ENCODE measurements at places on chromosomes 5 and 9. TPM values are rescaled to one million over a fixed set of nuclear protein-coding genes. Genes with fewer than 3 reads are reported as not detected.
A peak's percentile ranks its signal among the peaks of the same experiment; 100 is the strongest.

DNA sequence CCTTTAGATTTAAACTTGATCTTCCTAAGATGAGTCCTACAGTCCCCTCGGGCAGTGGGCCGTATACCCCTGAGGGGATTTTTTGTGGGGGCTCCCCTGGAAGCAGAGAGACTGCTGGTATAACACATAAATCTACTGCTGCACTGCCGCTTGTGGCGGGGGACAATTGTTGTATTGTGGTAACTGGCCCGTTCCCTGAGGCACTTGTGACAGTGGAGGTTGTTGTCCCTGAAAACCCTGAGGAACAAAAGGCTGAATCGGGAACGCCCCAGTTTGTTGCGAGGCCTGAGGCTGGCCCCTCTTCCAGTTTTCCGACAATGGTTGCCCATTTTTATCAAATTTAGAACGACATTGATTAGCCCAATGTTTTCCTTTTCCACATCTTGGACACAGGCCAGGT lies 4.7 kb upstream of the TMEM141 start:
- H3K4me1 ChIP-seq, result peaks cover 5% of the 10 kb centered on the region
- H3K27ac ChIP-seq, result no peak overlapping the region
- no peaks in the 10 kb centered on the region for H3K27me3 ChIP-seq
- no peak for DNase-seq
- H3K4me3 ChIP-seq, result no peak overlapping the region

- H3K27ac ChIP-seq, result no peak overlapping the region
- H3K36me3 ChIP-seq, result no peaks in the 10 kb centered on the region
- no peak for DNase-seq
- H3K4me1 ChIP-seq, result no peaks in the 10 kb centered on the region
- no peaks in the 10 kb centered on the region for H3K27me3 ChIP-seq
Measured at GRCh38 chr5:95219411-95219810, 65.5 kb downstream of the MCTP1 start.

DNA sequence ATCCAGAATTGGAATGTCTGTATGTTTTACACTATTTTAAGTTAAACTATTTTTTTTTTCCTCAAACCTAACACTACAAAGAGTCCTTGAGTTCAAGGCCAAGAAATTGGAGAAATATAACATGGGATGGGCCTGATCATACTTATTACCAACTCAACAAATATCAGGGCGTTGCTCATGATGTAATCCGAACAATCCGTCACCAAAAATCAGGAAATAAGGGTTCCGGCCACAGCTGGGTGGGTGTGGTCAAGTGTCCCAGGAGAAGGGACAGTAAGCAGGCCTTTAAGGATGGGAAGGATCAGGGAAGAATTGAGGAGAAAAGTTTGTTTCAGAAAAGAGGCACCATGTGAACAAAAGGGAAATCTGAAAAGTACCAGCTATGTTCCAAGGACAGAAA lies 29.8 kb downstream of the MED27 start:
- no peaks in the 10 kb centered on the region for H3K36me3 ChIP-seq
- H3K4me1 ChIP-seq, result peaks cover 5% of the 10 kb centered on the region
- no peaks in the 10 kb centered on the region for H3K27me3 ChIP-seq
- H3K27ac ChIP-seq, result no peak overlapping the region
- DNase-seq, result no peak

DNA sequence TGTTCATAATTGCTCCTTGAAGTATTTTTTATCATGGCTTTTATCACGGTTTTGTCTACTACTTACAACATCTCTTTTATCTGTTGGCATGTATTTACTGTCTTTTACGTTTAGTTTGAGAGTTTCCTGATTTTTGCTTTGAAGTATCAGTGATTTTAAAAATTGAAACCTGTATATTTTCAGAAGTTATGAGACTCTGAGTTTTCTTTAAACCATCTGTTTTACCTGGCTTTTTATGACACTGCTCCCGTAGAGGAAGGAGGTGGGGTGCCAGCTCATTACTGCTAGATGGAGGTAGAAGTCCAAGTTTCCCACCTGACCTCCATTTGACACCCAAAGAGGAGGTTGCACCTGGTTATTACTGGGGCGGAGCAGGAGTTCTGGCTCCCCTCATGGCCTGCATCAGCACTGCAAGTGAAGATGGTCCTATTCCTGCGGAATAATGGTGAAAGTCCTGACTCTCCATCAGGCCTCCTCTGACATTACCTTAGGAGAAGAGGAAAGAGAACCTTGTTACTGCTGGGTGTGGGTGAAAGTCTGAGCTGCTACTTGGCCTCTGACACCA lies 10.0 kb upstream of the ZNF131 start:
- H3K4me3 ChIP-seq, result no peak overlapping the region
- H3K4me1 ChIP-seq, result no peaks in the 10 kb centered on the region
- no peaks in the 10 kb centered on the region for H3K36me3 ChIP-seq
- H3K27me3 ChIP-seq, result no peaks in the 10 kb centered on the region

DNA sequence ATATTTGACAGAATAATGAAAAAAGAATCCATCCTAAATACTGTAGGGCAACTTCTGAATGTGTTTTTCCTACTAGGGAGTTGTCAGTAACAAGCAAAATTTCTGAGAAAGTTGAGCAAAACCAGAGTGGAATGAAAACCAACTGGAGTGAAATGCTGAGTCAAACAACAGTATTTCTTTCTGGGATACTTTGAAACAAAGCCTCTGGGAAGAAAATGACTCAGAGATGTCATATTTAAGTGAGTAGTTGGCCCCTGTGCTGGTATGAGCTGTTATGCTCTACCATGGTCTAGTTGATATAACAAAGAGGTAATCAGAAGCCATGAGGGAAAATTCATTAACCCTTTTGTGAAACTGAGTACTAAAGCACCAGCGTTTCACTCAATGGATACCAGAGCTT lies 372.1 kb upstream of the C9orf72 start:
- no peaks in the 10 kb centered on the region for H3K36me3 ChIP-seq
- H3K4me1 ChIP-seq, result no peaks in the 10 kb centered on the region
- no peak overlapping the region for H3K27ac ChIP-seq
- no peak for DNase-seq
- H3K27me3 ChIP-seq, result no peaks in the 10 kb centered on the region

- H3K4me3 ChIP-seq, result no peak overlapping the region
- H3K27me3 ChIP-seq, result no peaks in the 10 kb centered on the region
- H3K36me3 ChIP-seq, result no peaks in the 10 kb centered on the region
- peaks cover 71% of the 10 kb centered on the region for H3K4me1 ChIP-seq
Measured at GRCh38 chr9:113545068-113545467, 81.5 kb downstream of the RGS3 start.

GRCh38 chr5:149118463-149118862 lies 22.8 kb upstream of the ABLIM3 start:
- H3K4me3 ChIP-seq, result no peak overlapping the region
- DNase-seq, result no peak
- no peak overlapping the region for H3K27ac ChIP-seq
- no peaks in the 10 kb centered on the region for H3K36me3 ChIP-seq

DNA sequence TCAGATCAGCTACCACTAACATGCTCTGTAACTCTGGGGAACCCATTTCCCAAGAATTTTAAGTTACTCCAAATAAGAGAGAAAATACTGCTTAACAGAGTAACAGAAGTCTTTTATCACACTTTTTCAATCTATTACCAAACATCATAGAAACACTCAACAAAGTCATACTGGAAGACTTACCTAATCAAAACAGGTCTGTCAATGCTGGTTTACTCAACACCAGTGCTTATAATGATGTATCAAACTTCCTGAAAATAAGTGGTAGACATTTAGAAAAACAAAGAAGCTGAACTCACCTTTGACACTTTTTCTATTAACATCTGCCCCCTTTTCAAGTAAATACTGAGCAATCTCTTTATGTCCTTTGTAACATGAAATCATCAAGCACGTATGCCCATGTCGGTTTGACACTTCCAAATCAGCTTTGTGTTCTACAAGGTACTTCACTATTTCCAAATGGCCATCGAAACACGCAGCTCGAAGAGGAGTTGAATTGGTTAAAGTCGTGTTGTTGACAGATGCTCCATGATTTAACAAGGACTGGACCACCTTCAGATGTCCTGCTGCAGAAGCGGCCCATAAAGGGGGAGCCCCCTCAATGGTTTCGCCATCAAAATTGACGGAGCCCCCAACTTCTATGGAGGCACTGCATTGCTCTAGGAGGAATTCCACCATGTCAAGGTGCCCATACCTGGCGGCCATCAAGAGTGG lies 1.8 kb downstream of the FEM1C start:
- DNase-seq, result no peak
- peaks cover 14% of the 10 kb centered on the region for H3K36me3 ChIP-seq
- no peak overlapping the region for H3K4me3 ChIP-seq
- peaks cover 18% of the 10 kb centered on the region for H3K4me1 ChIP-seq
- no peaks in the 10 kb centered on the region for H3K27me3 ChIP-seq
- H3K27ac ChIP-seq, result peak overlapping the region; percentile 11

GRCh38 chr5:40796487-40796889 lies 1.7 kb downstream of the PRKAA1 start:
- H3K36me3 ChIP-seq, result no peaks in the 10 kb centered on the region
- no peak for DNase-seq
- peak overlapping the region; percentile 99 for H3K4me3 ChIP-seq
- H3K27me3 ChIP-seq, result no peaks in the 10 kb centered on the region
- no peak overlapping the region for H3K27ac ChIP-seq

- no peak overlapping the region for H3K4me3 ChIP-seq
- H3K36me3 ChIP-seq, result no peaks in the 10 kb centered on the region
- H3K27me3 ChIP-seq, result no peaks in the 10 kb centered on the region
- no peak overlapping the region for H3K27ac ChIP-seq
- H3K4me1 ChIP-seq, result peaks cover 9% of the 10 kb centered on the region
- no peak for DNase-seq
Measured at GRCh38 chr5:93092349-93093105, 488.5 kb downstream of the NR2F1-AS1 start.

GRCh38 chr5:179223961-179224360 lies 121.3 kb downstream of the ADAMTS2 start:
- H3K4me3 ChIP-seq, result no peak overlapping the region
- no peak for DNase-seq

GRCh38 chr9:135301271-135302263 lies 178.0 kb upstream of the PPP1R26 start:
- no peak overlapping the region for H3K27ac ChIP-seq
- H3K4me3 ChIP-seq, result no peak overlapping the region
- H3K36me3 ChIP-seq, result no peaks in the 10 kb centered on the region
- no peaks in the 10 kb centered on the region for H3K4me1 ChIP-seq

DNA sequence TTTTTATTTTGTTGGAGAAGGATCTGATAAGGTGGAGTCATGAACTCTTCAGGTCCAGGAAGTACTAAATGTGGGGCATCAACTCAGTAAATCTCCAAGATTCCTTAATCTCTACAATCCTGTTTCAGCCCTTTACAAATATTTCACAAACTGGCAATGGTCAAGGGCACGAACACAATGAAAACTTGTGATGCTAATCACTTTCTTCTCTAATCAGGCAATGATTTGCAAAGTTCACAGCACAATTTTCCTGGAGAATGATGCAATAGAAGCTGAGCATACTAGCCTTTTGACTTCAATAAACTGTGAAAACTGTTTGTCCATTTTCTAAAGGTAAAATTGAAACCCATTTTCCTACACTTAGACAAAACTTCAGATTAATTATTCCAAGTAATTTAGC lies 16.9 kb downstream of the GDF9 start:
- H3K4me3 ChIP-seq, result no peak overlapping the region
- no peak overlapping the region for H3K27ac ChIP-seq
- H3K27me3 ChIP-seq, result no peaks in the 10 kb centered on the region
- no peaks in the 10 kb centered on the region for H3K4me1 ChIP-seq
- DNase-seq, result no peak

- H3K27ac ChIP-seq, result no peak overlapping the region
- no peaks in the 10 kb centered on the region for H3K36me3 ChIP-seq
- no peaks in the 10 kb centered on the region for H3K27me3 ChIP-seq
- H3K4me1 ChIP-seq, result no peaks in the 10 kb centered on the region
Measured at GRCh38 chr9:93037476-93037971, 21.0 kb upstream of the SUSD3 start.

DNA sequence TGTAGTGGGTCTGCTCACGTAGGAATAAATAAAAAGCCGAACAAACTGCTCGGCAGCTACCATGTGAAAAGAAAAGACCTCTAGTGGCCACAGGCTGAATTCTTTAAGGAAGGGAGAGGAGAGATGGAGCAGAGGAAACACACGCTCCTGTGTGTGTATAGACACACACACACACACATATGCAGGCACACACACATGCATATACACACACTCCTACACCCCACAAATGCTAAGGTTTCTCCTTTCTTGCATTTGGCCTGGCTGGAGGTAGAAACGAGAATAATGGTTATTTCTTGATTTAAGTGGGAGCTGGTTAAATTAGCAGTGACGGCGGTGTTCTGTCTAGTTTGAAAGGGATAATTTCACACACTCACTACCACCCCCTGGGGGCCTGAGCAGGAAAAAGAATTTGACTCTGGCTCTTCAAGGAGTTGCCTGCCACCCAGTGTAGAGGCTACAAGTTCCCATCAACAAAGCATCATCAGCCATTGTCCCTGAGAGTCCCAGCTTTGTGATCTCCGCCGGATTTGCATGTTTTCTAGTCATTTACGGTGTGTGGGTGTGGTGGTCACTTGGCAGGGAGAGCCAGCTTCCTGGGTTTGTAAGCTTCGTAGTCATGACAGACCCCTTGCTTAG lies at the start of gene INSYN2B:
TSS of gene INSYN2B (minus strand) at position 78 of the 636 bp plus-strand sequence. CDS start 96,597 bp downstream, outside the sequence.
- no peaks in the 10 kb centered on the region for H3K27me3 ChIP-seq
- H3K4me1 ChIP-seq, result peaks cover 7% of the 10 kb centered on the region
- H3K36me3 ChIP-seq, result no peaks in the 10 kb centered on the region
- H3K4me3 ChIP-seq, result peak within 1 kb of the TSS; percentile 28
- DNase-seq, result peak; percentile 87
- H3K27ac ChIP-seq, result no peak within 1 kb of the TSS

NREP gene
- 52.9 TPM for total RNA-seq

SLCO6A1 gene
- total RNA-seq, result not detected

PTBP3 gene
- total RNA-seq, result 21.6 TPM

TEK gene
- 23.6 TPM for total RNA-seq

SH3PXD2B gene
- total RNA-seq, result 58.1 TPM

RANBP17 gene
- total RNA-seq, result 19.2 TPM

Measured in adrenal gland (tissue), 19 donors.